ENCODE measurements at places on chromosomes 1 and 21.

GRCh38 chr1:63199706-63200335 lies 122.5 kb upstream of the FOXD3 start:
- DNase-seq, result no peak

DNA sequence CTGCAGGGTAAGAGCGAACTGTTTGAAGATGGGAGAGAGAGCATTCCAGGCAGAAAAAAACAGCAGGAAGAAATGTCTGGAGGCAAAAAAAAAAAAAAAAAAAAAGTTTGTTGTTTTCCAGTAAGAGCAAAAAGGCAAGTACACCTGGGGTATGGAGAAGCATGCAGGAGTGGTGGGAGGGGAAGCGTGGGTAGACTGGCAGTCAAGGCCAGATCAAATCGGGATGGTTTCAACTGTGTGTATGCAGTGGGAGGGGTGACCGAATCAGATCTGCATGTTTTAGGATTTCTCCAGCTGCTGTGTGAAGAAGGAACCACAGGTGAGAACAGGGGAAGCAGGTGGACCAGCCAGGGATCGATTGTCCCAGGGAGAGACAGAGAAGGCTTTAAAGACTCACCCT lies 34.7 kb downstream of the CSMD2 start:
- no peak for DNase-seq

- no peak for DNase-seq
These were observed 133.6 kb downstream of the SYF2 start for GRCh38 chr1:25098717-25099116.

DNA sequence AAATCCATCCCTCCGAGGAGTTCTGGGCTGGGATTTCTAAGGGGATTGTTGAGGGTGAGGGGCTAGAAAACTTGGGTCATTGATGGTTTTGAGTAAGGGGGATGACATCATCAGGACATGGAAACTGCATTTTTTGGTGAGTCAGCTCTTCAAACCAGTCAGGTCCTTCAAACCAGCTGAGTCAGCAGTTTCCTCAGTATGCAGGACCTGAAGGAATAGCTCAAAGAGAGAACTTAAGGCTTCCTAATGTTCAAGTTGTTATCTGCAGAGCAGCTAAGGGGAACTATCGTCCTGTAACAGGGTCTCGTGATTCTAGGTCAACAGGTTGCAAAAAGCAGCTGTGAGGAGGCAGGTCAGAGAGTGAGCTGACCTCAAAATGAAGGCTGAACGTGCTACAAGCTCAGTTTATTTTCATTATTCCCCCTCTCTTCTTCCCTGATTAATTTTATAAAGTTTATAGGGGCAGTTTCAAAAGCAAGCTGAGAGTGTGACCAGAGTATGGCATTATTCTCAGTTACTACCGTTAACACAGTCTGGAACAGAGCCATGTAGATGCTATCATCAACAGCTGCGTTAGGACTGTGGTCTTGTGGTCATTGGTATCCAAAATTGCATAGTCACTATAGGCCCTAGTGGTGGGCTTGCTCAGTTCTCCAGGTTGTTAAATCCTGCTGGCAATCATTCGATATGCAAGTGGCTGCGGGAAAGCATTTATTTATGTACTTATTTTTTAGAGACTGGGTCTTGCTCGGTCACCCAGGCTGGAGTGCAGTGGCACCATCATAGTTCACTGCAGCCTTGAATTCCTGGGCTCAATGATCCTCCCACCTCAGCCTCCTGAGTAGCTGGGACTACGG lies 10.7 kb upstream of the SDC3 start:
- DNase-seq, result no peak

DNA sequence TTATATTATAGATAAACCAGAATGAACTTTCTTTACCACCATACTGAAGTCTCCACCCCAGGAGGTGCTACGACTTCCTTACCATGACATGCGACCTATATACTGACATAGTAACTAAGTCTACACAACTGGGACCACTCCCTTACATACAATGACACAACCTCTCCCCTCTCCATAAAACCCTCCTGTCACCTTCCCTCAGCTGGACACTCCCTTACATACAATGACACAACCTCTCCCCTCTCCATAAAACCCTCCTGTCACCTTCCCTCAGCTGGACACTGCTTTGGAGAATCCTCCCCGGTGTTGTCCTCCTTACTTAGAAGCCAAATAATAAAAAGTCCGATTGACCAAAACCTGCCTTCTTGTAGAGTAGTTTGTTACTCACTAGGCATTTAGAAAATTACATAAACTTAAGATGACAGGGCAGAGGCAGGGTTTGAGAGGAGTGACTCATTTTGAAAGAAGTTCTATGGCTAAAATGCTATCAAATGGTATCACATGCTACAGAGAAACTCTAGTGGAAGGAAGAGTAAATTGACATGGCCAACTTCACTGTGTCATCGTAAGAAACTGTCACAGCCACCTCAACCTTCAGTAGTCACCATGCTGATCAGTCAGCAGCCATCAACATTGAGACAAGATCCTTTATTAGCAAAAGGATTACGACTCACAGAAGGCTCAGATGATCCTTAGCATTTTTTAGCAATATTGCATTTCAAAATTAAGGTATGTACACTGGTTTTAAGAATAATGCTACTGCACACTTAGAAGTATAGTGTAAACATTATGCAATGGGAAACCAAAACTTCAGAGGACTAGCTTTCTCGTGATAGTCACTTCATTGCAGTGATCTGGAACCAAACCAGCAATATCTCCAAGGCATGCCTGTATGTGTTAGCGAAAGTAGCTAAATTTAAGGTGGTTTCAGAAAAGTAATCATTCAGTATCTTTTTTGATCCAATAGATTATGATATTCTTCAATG lies 56.4 kb downstream of the AHCTF1 start:
- DNase-seq, result no peak

DNA sequence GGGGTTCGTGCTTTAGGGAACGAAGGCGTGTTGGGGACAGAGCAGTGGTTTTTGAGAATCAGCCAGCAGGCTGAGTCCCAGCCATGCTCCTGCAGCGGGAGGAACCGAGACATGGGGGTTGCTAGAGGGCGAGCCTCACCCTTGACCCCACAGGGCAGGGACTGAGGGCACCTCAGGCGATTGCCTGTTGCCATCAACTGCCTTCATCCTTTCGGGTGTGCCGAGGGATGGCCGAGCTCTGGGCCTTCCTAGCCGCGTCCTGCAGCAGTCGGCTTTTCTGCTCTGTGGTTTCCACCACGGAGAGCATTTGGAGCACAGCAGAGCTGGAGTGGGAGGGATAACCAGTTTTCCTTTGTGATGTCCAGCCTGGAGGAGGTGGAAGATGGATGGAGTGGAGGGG lies 13.3 kb downstream of the SPSB1 start:
- no peak for DNase-seq

DNA sequence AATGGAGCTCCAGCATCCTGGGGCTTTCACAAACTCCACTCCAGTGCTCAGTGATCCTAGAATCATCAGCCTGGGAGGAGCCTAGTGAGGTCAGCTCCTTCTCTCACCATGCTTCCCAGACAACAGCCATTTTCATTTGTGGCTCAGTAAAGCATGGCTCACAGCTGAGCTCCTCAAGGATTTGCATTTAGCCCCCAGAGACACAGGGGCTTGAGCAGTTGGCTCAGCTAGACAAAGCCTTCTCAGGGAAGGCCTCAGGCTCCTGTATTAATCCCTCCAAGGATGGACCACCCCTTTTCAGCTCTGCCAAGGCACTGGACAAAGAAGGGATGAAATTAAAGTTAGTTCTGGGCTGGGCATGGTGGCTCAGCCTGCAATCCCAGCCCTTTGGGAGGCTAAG lies 39.5 kb downstream of the ERI3 start:
- DNase-seq, result no peak

GRCh38 chr1:226355669-226356551 lies 46.9 kb upstream of the LIN9 start:
- no peak for DNase-seq

DNA sequence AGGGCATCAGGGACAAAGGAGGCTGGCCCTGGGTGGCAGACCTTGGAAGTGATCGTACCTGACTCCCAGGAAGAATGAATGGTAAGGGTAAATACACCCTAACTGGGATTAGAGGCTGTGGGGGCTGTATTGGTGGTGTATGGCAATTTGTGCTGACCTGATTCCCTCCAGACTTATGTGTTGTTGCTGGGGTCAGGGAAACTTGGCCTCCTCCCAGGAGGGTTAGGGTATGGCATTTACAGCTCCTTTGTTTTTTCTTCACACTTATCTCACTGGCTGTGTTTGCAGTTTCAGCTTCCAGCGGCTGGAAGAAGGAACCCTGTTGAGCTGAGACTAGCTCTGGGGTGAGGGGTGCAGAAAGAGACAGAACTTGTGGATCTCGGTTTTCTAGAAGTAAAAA lies 8.2 kb downstream of the VANGL1 start:
- DNase-seq, result no peak

DNA sequence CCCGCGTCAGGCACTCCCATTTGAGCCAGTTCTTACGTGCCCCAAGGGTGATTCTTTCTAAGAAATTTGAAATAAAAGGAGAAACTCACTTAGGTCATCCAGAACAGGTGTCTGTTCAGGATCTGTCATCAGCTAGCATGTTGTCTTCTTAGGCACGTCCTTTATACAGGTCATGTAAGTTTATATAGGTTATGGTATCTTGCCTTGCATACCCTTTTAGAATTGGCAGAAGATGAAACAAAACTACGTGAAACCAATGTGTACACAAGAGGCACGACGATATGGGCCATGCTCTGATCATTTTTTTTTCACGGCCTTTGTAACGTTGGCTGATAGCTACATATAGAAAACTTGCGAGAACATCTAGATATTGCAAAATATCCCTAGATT lies 579 bp upstream of the GTF2B start:
- DNase-seq, result no peak

- DNase-seq, result no peak
These were observed 12.4 kb downstream of the MOV10 start for GRCh38 chr1:112686835-112687234.

GRCh38 chr1:163747261-163747660 lies 425.5 kb downstream of the NUF2 start:
- no peak for DNase-seq

GRCh38 chr21:28639737-28640136 lies 352.9 kb downstream of the LTN1 start:
- no peak for DNase-seq

DNA sequence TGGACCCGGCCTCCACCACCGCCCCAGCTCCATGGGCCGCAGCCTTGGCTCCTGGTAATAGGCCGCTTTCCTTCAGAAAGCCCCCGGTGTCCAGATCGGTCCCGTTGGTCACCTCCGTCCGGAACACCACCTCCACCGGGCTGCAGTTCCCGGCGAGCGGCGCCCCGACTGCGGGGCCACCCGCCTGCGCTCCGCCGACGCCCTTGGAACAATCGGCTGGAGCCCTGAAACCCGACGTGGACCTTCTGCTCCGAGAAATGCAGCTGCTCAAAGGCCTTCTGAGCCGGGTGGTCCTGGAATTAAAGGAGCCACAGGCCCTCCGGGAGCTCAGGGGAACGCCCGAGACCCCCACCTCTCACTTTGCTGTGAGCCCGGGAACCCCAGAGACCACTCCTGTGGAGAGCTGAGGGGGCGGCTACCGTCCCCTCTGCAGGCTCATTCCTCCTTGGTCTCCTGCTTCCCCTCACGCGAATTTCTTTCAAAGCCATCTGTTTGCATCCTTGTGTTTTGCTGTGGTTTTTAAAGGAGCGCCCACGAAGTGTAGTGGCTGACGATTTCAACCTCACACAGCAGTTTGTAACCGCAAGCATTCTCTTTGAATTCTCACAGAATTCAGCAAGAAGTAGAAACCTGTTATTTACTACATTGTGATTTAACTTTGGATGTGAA lies 6.0 kb downstream of the FCRLB start:
- peak; percentile 64 for DNase-seq

DNA sequence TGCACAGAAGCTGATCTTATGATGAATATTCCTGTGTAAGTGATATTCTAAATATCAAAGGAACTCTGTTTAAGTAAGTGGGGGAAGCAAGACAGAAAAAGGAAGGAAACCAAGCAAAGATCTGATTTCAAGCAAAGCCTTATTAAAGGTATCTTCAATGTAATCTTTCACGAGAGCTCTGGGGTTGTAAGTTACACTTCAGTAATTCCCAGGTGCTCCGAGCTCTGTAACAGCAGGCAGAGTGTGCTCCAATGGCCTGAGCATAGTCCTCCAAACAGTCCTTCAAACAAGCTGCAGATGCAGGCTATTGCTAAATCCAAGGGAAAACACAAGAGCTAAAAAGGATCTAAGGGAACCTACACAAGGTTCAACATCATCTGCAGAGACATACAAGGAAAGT lies 949.7 kb upstream of the TMPRSS15 start:
- DNase-seq, result no peak

GRCh38 chr1:52636721-52637695 lies 4.0 kb downstream of the SHISAL2A start:
- DNase-seq, result peak; percentile 89

DNA sequence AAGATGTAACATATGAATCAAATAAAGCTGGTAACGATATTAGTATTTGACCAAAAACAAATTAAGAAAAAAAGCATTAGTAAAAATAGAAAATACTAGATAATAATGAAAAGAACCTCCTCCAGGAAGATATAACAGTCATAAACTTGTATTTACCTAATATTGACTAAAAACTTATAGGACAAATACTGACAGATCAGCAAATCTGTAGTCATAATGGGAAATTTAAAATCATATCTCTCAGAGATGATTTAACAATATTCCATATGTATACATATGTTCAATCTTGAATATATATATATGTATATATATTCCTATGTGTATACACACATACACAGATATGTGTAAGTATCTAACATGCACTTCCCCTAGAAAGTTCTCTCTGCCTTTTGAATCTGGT lies 52.0 kb upstream of the FGGY start:
- no peak for DNase-seq

All from CD4-positive, alpha-beta T cell treated with Interleukin-10 for 1 hour (primary cell).